ENCODE measurements at places on chromosomes 4 and X. TPM values are rescaled to one million over a fixed set of nuclear protein-coding genes. Genes with fewer than 3 reads are reported as not detected.

Gene FAM236D
- total RNA-seq, result not detected

Gene ASB12
- not detected for total RNA-seq

Gene SLC10A6
- total RNA-seq, result not detected

Gene USP17L24
- not detected for total RNA-seq

Gene PCDH7
- total RNA-seq, result 30.1 TPM

Gene FRAS1
- 2.7 TPM for total RNA-seq

Gene PRPS2
- 28.3 TPM for total RNA-seq

Gene CFAP47
- total RNA-seq, result not detected

Gene ZNF280C
- 4.7 TPM for total RNA-seq

Gene ENAM
- total RNA-seq, result not detected

Gene ARSJ
- 16.2 TPM for total RNA-seq

Gene PNMA6F
- not detected for total RNA-seq

Gene BANK1
- 0.06 TPM for total RNA-seq

Gene TMPRSS11D
- total RNA-seq, result not detected

Gene SPP1
- total RNA-seq, result not detected

Gene DUSP21
- total RNA-seq, result not detected

Gene PNPLA4
- total RNA-seq, result 22.0 TPM

Gene HHIP
- total RNA-seq, result 0.81 TPM

Gene PCDH10
- total RNA-seq, result 0.05 TPM

Gene SSX1
- not detected for total RNA-seq

Gene PPP1R3F
- total RNA-seq, result 7.2 TPM

Gene TMPRSS11A
- total RNA-seq, result not detected

Gene AWAT2
- total RNA-seq, result not detected

Gene SPATA4
- not detected for total RNA-seq

Gene GSX2
- not detected for total RNA-seq

Gene SLITRK4
- total RNA-seq, result 2.2 TPM

Gene GC
- not detected for total RNA-seq

Gene NPY2R
- total RNA-seq, result 0.19 TPM

Gene ASB9
- total RNA-seq, result not detected

Gene TMEM47
- 33.0 TPM for total RNA-seq

Gene GPAT3
- total RNA-seq, result 1.5 TPM

Gene FAM47E
- total RNA-seq, result 0.44 TPM

Gene ZXDA
- total RNA-seq, result 6.2 TPM

Gene RAB41
- total RNA-seq, result not detected

Gene ZC4H2
- 6.6 TPM for total RNA-seq

Gene CXCL3
- total RNA-seq, result 3.2 TPM

Gene ZFP92
- total RNA-seq, result 0.06 TPM

Gene SPOCK3
- total RNA-seq, result 0.34 TPM

Gene SNX25
- 11.4 TPM for total RNA-seq

Gene SHOX
- total RNA-seq, result not detected

Gene ARMCX5
- 14.3 TPM for total RNA-seq
